ENCODE measurements at places on chromosomes 12 and 14.

- peak; percentile 63 for DNase-seq
These were observed at the start of gene CDKL1 for GRCh38 chr14:50396631-50397389. TSS of gene CDKL1 (minus strand) at chr14:50396881. CDS start at chr14:50395868, 1,013 bp downstream.

DNA sequence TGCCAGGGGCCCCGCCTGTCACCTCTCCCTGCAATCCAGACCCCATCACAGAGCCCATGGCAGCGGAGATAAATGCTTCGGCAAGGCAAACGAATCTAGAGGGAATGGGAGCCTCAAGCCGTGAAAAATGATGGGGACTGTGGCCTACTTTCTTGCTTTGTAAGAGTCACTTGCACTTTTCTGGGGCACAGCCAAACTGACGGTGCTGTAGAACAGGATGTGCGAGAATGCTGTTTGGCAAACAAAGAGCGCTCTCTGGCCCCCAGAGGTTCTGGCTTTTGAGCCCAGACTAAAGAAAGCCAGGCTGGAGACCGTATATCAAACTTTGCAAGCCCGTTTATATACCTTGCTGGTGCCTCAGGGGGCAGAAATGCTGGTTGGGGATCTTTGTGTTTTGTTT lies 108.7 kb downstream of the CACNA1C start:
- no peak for DNase-seq

DNA sequence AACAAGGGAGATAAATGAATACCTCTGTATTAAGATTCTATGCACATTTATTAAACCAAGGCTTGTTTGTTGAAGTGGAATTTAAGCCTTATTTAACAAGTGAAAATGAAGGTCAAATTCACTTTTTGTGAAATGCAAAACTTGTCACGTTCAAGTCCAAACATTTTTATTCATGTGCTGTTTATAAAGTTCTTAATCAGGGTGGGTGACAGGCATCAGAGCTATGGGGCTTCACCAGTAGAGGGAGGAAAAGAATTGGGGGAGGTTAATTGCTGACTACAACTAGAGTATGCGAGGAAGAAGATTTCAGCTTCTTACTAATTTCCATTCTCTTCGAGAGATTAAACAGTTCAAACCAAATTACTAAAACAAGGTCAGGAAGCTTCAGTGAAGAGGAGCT lies 9.7 kb downstream of the MOK start:
- DNase-seq = no peak

- DNase-seq = no peak
These were observed 32.8 kb downstream of the CCER1 start for GRCh38 chr12:90922145-90922627.

DNA sequence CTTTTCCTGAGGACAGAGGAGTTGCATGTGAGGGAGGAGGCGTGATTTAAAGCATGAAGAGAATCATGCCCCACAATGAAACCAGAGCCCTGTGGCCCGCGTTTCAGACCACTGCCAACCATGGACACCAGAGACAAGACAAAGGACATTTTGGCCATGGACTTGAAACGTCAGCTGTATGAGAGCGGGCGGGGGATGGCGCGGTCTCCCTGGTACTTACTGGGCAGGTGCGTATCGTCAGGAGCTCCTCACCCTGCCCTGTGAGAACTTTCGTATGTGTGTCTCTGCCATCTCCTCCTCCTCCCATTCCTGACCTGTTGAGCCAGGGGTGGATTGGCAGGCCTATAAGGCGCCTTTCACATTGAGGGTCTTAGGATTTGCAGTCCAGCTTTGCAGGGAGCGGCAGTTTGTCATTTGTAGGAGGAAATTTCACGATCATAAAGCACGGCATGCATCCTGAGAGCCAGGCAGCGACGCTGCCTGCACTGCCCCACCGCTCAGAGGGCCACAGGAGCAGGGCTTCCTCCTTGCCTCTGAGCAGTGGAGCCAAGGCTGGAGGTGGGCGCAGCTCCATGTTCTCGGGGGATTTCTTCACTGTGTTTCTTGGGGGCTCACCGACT lies 22.2 kb downstream of the SFSWAP start:
- no peak for DNase-seq

DNA sequence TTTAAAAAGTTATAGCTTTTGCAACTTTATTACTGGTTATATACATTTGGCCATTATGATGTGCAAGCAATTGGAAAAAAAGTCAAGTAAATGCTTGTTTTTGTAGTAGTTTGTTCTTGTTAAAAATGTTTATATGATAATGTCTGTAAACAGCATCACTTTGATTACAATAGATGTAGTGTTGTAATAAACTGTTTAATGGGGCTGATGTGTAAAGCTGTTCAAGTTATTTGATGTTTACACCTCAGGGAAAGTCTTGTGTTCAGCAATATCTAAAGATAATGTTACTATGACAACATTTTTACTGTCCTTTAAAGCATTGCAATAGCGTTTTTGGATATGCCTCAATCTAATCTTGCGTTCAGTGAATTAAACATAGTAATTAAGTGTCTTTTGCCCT lies 30.4 kb downstream of the CPSF6 start:
- no peak for DNase-seq

GRCh38 chr12:22635812-22636211 lies 10.8 kb downstream of the ETNK1 start:
- DNase-seq = no peak

- no peak for DNase-seq
These were observed 239.3 kb downstream of the TRHDE start for GRCh38 chr12:72511498-72511897.

DNA sequence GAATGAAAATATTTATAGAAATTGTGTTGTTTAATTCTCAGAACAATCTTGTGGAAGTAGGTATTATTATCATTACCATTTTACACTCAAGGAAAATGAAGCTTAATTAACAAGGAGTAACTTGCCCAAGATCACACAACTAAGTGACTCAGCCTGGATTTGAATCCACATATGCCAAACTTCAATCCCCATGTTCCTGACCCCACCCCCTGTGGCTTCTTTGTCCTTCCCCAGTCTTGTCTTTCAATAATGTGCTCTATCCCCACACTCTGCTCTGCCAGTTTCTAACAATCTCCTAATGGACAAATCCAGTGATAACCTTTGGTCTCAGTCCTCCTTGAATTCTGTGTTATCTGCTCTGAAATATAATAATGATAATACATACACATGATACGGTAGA lies 355.2 kb downstream of the BMP4 start:
- DNase-seq = no peak

DNA sequence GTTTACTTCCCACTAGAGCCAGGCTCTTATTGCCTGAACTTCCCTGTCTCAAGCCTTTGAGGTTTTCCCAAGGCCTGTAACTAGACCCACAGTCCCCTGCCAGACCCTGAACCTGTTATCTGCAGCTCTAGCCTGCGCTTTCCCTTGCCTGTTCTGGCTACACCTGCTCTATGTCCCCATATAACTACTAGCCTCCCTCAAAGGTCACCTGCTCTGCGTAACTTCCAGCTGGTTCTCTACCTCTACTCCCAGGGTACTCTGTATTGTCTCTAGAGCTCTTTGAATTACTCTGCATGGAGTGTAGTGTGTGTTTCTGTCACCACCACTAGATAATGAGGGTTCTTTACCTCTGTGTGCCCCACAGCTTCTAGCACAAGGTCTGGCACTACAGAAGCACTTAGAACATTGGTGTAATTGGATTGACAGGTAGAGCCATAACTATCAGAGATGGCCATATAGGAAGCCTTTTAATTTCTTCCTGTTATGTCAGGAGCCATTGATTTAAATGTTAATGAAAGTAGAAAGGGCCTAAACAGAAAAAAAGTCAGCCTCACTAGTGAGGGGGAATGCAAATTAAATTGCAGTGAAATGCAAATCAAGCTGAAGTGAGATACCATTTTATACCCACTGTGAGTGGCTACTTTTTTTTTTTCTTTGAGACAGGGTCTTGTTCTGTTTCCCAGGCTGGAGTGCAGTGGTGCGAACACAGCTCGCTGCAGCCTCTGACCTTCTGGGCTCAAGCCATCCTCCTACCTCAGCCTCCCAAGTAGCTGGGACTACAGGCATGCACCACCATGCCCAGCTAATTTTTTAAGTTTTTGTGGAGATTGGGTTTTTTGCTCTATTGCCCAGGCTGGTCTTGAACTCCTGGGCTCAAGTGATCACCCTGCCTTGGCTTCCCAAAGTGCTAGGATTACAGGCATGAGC lies 47.8 kb downstream of the EID3 start:
- DNase-seq = no peak

- no peak for DNase-seq
These were observed 42.5 kb downstream of the GALNT9 start for GRCh38 chr12:132286912-132287311.

- no peak for DNase-seq
These were observed 52.7 kb downstream of the PLBD1 start for GRCh38 chr12:14514946-14515345.

DNA sequence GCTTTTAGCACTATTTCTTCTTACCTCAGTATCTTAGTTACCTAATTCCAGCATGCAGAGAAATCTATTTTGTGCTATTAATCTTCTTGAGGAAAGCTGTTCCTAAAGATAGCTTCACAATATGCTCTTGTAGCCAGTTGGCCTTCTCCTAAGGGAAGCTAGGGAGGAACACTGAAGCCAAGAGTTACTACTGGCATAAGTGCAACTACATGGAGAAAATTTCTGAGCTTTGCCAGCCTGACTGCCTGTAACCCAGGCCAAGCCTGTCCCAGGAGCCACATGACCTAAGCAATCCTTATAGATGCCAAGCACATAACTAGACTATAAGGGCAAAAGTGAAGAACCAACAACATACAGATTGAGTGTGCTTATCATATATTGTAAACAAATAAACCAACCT lies 890.2 kb downstream of the FLRT2 start:
- no peak for DNase-seq

DNA sequence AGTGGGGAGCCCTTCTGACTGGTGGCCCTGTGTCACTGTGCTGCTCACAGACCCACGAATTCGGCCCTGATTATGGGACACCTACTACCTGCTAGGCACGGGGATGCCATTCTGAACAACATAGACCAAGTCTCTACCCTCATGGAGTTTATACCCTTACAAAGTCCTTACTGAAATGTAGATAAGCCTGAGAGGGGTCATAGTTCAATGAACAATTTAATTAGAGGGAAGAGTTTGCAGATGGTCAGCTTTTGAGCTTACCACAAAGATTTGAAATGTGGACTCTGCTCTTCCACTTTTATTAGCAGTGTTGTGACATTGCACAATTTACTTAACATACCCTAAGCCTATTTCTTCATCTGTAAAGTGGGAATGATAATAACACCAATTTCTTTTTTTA lies 161.1 kb downstream of the MYRFL start:
- DNase-seq = no peak

GRCh38 chr12:124949066-124949465 lies 34.6 kb upstream of the UBC start:
- no peak for DNase-seq

DNA sequence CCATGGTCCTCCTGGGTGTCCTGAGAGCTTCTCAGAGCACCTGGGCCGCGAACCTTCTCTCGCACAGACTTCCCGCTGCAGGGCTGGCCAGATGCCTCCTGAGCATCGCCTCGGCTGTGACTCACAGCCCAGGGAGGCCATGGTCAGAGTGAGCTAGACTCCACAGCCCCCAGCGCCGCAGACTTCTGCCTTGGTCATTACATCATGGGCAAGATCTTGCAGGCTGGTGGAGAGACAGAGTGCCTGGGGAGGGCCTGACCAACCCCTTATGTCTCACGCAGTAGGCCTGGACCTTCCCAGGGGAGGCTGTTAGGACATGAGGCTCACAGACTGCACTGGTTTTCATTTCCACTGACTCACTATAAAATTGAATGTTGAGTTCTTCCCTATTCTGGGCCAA lies 41.8 kb downstream of the SMOC1 start:
- no peak for DNase-seq

- DNase-seq = no peak
These were observed 132.8 kb upstream of the BTG1 start for GRCh38 chr12:92278378-92278828.

GRCh38 chr12:85057370-85057963 lies 21.3 kb downstream of the LRRIQ1 start:
- DNase-seq = peak; percentile 62

DNA sequence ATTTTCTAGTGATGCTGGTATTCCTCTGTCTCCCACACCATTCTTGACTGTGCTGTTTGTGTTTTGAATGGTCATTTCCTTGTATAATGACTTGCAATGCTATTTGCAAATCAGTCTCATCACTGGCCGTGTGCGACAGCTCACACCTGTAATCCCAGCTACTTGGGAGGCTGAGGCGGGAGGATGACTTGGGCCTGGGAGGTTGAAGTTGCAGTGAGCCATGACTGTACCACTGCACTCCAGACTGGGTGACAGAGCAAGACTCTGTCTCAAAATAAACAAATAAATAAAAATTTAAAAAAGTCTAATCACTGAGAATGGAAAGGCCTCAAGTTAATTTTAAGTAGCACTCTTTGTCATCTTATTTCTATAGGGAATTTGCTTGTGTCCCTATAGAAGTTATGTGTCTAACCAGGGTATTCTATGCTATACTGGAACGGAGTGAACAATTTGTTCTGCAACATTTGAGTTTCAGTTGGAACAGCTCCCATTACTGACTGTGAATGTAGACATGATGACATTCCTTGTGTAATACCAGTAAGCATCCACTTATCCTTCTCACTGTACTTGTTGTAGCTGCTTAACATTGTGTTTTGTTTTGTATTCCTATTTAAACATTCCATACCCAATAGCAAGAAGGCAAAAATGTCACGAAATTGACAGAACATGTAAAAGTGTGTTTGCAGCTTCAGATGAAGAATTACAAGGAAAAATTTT lies 126.3 kb downstream of the MGST1 start:
- DNase-seq = no peak

DNA sequence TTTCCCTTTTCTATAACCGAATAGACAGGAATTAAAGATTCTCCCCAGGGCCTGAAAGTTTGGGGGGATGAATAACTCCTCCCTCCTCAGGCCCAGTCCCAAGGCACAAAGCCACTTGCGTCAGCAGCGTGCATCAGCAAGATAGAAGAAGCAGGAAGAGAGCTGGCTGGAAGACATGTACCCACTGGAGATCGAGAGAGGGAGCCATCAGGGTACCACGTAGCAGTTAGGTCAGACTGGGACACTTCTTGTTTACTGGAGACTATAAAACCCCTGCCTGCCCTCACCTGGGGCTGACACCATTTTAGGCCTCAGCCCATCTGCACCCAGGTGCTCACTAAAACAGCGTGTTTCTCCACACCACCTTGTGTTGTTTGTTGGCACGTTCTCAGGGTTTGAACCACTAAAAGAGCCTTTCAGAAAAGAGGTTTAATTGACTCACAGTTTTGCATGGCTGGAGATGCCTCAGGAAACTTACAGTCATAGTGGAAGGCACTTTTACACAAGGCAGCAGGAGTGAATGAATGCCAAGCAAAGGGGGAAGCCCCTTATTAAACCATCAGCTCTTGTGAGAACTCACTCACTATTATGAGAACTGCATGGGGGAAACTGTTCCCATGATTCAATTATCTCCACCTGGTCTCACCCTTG lies 93.2 kb downstream of the TMTC3 start:
- peak; percentile 32 for DNase-seq

GRCh38 chr12:120199025-120199424 lies 1.9 kb downstream of the RPLP0 start:
- no peak for DNase-seq

Measured in GM12865 (cell line).